Mucosa of gallbladder (tissue), 1 donor: ENCODE measurements at places on chromosomes 1 and 21.

DNA sequence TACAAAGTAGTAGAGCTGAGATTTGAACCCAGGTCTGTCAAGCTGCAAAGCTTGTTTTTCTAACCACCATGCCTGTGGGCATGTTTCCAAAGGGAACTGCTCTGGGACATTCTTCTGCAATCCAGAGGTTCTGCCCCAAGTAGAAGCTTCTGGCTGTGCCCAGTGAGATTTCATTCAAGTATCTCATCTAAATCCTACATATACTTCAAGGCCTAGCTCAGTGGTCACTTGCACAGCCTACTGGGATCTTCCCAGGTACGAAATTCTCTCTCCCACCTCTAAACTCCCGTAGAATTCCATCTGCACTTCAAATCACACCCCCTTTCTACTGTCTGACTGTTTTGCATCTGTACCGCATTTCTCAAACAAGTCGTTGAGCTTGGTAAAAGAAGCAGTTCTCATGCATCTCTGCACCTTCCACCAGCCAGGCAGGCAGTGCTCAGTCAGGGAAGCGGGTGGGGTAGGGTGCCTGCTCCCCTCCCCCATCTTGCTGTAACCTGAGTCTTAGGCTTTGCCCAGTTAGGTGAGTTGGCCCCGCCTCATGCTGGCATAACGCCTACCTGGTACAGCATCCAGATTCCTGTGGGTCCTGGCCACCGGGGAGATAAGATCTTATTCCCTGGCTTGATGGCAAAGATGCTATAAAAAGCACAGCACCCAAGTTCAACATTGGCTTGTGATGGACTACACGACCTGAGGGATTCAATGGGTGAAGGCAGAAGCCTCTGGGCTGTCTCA lies 13.5 kb downstream of the SLC9A1 start:
- peak; percentile 90 for DNase-seq

- no peak for DNase-seq
These were observed 9.3 kb downstream of the HLX start for GRCh38 chr1:220888417-220888986.

GRCh38 chr1:22652881-22653316 lies at the start of gene C1QB:
Gene C1QB, plus strand, starts transcription at chr1:22653236. Its CDS starts 6,227 bp downstream, at chr1:22659463.
- peak; percentile 48 for DNase-seq

DNA sequence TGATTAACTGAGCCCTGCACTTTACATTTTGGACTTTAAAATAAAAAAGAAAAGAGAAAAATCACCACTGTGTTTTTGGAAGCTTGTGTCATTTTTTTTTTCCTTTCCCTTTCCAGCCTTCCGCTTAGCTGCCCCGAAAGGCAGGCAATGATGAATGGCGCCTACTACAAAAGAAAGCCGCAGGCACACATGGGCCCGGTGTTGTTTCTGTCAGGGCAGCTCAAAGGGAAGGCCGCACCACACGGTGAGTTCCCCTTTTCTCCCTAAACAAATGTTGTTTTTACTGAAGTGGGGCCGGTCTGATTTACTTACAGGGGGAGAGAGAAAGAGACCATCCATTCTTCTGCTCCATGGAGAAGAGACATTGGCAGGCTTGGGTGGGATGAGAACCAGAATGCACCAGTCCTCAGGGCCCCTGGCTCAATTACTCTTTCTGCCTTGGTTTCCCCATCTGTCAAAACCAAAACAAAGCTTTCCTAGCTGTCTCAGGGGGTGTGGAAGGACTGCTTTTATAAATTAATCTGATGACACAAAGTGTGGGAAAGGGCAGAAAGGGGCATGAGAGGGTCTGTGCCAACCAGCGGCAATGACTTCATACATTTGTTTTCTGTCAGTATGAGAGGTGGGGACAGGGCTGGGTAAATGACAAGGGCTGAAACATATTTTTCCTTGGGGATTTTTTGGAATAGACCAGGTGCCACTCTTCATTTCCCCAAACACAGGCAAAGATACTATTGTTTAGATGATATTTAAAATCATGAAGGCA lies 91.4 kb upstream of the PLXNA2 start:
- DNase-seq, result no peak

DNA sequence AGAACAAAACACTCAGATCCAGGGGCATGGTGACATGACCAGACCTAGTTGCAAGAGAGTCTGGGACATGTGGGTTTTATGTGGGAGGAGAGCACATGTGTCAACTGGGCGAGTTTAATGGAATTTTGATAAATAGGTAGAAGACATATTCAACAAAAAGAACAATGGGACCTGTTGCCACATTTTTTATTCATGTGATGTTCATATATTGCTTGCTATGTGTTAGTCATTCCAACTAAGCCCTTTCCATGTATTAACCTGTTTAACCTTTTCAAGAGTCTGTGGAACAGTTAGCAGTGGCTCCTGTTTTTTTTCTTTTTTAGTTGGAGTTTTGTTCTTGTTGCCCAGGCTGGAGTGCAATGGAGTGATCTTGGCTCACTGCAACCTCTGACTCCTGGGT lies 30.1 kb upstream of the CSF3R start:
- no peak for DNase-seq
